ENCODE measurements at places on chromosomes 5 and 9. TPM values are rescaled to one million over a fixed set of nuclear protein-coding genes. Genes with fewer than 3 reads are reported as not detected.

The PRELID1 gene
- 149 TPM for total RNA-seq

The ARL10 gene
- 12.2 TPM for total RNA-seq

The C5orf34 gene
- 2.9 TPM for total RNA-seq

The INSYN2B gene
- 0.16 TPM for total RNA-seq

The ARAP3 gene
- total RNA-seq, result 8.0 TPM

The ADAMTSL1 gene
- 10.1 TPM for total RNA-seq

The CACNA1B gene
- total RNA-seq, result 1.7 TPM

The STPG3 gene
- total RNA-seq, result not detected

The GPX3 gene
- total RNA-seq, result 147 TPM

The PHF24 gene
- not detected for total RNA-seq

The NR6A1 gene
- 7.0 TPM for total RNA-seq

The SV2C gene
- 0.58 TPM for total RNA-seq

The ZNF367 gene
- 1.4 TPM for total RNA-seq

The GRIN3A gene
- total RNA-seq, result 0.98 TPM

The FXN gene
- total RNA-seq, result 11.0 TPM

The SPAG8 gene
- total RNA-seq, result 0.84 TPM

The UQCRQ gene
- total RNA-seq, result 690 TPM

The RGS14 gene
- total RNA-seq, result 15.2 TPM

The LCN1 gene
- total RNA-seq, result not detected

The PRR7 gene
- total RNA-seq, result 1.1 TPM

The C1QTNF2 gene
- total RNA-seq, result 0.43 TPM

The SLC6A3 gene
- total RNA-seq, result not detected

The SLC36A2 gene
- not detected for total RNA-seq

The PCDHGA8 gene
- 3.8 TPM for total RNA-seq

The TMEM232 gene
- 1.0 TPM for total RNA-seq

The TYRP1 gene
- 1.7 TPM for total RNA-seq

The TAF11L5 gene
- not detected for total RNA-seq

The FSTL4 gene
- total RNA-seq, result 0.77 TPM

Measured in mucosa of descending colon (tissue), 3 donors.